Heart right ventricle (tissue), 16 donors: ENCODE measurements at places on chromosomes 2 and 18. TPM values are rescaled to one million over a fixed set of nuclear protein-coding genes. Genes with fewer than 3 reads are reported as not detected.

Gene CNOT11
- 14.5 TPM for polyA plus RNA-seq

Gene NIFK
- polyA plus RNA-seq = 37.6 TPM

Gene SATB2
- 0.29 TPM for polyA plus RNA-seq

Gene CAPG
- polyA plus RNA-seq = 8.8 TPM

Gene SLC9A4
- polyA plus RNA-seq = not detected

Gene CNNM3
- polyA plus RNA-seq = 4.0 TPM

Gene CARF
- 0.75 TPM for polyA plus RNA-seq

Gene NLRC4
- polyA plus RNA-seq = 0.38 TPM

Gene EVX2
- not detected for polyA plus RNA-seq

Gene TFCP2L1
- 0.15 TPM for polyA plus RNA-seq

Gene LYG2
- polyA plus RNA-seq = not detected

Gene LDLRAD4
- 12.1 TPM for polyA plus RNA-seq

Gene TUBA4A
- 61.0 TPM for polyA plus RNA-seq

Gene ASXL3
- polyA plus RNA-seq = 0.88 TPM

Gene OSBPL6
- polyA plus RNA-seq = 1.4 TPM

Gene CLIP4
- 11.2 TPM for polyA plus RNA-seq

Gene KCNIP3
- 6.8 TPM for polyA plus RNA-seq

Gene AGXT
- polyA plus RNA-seq = not detected

Gene CIAO1
- polyA plus RNA-seq = 59.4 TPM

Gene GAL3ST2
- polyA plus RNA-seq = not detected

Gene MEMO1
- polyA plus RNA-seq = 47.7 TPM

Gene LIPG
- polyA plus RNA-seq = 3.1 TPM

Gene SIGLEC15
- polyA plus RNA-seq = 0.15 TPM

Gene UBXN2A
- 7.9 TPM for polyA plus RNA-seq

Gene DCDC2C
- not detected for polyA plus RNA-seq

Gene ST8SIA3
- polyA plus RNA-seq = not detected

Gene MC2R
- polyA plus RNA-seq = under 0.01 TPM

Gene TTN
- polyA plus RNA-seq = 862 TPM

Gene ALPG
- not detected for polyA plus RNA-seq

Gene CD28
- 0.15 TPM for polyA plus RNA-seq

Gene TSN
- 15.3 TPM for polyA plus RNA-seq

Gene DSG1
- polyA plus RNA-seq = 0.07 TPM

Gene IL36B
- not detected for polyA plus RNA-seq

Gene PSMG2
- 64.7 TPM for polyA plus RNA-seq

Gene RIT2
- not detected for polyA plus RNA-seq

Gene EML6
- 0.07 TPM for polyA plus RNA-seq
